Thoracic aorta (tissue), 2 donors: ENCODE measurements at places on chromosomes 12 and 14.

GRCh38 chr14:76901171-76902055 is 75.2 kb downstream of the LRRC74A start:
- no peak for DNase-seq

GRCh38 chr12:54463484-54463883 is 9.9 kb downstream of the GTSF1 start:
- no peak for DNase-seq

GRCh38 chr14:75301666-75302325 is 23.2 kb downstream of the FOS start:
- no peak for DNase-seq

DNA sequence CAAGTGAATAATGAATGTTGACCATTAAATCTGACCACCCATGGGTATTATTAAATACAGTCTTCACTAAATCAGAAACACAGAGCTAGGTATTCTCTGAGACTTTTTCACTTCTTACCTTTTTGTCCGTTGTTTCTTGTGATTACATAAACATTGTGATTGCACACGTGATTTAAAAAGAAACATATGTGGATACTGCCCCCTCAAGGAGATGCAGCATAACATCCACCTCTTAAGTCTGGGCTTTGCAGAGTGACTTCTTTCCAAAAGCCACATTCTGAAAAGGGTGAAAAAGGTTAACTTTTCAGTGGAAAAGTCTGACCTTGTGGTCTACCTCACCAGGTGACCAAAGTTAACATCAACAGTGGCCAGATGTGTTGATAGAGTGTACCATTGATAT is 185.5 kb upstream of the FAR2 start:
- no peak for DNase-seq

DNA sequence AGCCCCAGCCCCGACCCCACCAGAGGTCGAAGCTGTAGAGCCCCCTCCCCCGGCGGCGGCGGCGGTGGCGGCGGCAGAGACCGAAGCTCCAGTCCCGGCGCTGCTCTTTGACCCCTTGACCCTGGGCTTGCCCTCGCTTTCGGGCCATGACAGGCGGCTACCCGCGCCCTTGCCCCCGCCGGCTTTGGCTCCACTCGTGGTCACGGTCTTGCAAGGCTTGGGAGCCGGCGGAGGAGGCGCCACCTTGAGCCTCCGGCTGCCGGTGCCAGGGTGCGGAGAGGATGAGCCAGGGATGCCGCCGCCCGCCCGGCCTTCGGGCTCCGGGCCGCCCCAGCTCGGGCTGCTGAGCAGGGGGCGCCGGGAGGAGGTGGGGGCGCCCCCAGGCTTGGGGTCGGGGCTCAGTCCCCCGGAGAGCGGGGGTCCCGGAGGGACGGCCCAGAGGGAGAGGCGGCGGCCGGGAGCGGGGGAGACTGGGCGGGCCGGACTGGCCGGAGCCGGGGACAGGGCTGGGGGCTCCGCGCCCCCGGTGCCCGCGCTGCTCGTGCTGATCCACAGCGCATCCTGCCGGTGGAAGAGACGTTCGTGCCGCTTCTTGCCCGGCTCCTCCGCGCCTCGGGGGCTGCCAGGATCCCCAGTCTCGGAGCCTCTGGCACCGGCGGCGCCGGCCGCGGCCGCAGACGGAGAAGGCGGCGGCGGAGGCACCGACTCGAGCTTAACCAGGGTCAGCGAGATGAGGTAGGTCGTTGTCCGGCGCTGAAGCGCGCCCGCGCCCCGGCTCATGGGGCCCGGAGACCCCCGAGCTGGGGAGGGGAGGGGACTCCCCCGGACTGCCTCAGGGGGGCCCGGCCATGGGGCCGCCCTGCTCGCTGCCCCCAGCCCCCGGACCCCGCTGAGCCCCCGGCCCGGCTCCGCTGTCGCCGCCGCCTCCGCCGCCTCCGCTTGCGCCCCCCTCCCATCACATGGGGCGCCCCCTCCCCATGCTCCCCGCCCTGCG is 778 bp downstream of the AGAP2 start:
- no peak for DNase-seq

DNA sequence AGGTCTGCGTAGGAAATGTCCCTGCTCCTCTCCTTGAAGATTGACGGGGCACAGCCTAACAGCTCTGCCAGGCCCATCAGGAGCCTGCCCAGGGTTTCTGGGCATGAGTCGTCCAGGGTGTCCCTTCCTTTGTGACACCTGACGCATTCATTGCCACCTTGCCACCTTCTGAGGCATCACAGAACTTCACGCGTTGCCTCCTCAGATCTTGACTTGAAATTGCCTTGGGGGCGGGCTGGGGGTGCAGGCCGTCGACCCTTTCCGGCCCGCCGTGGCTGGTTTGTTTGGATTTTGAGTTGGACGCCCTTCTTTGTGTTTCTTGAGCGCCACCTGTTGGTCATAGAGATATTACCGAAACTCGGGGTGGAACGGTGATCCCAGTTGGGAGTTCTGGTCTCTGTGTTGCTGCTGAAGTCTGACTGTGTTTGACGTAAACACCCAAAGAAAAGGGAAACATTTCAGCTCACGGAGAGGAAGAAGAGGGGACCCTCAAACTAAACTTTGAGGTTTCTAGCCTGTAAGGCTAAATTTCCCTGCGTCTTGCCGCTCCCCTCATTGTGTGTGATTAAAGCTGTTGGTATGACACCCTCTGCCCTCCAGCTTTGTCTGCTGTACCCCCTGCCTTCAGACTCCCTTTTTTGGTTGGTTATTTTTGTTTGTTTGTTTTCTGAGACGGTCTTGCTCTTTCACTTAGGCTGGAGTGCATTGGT is 44.6 kb downstream of the MLXIP start:
- DNase-seq: peak; percentile 40

- no peak for DNase-seq
Observed at GRCh38 chr14:106210650-106211049, 684.3 kb downstream of the TMEM121 start.

GRCh38 chr12:14007639-14008038 is 26.2 kb upstream of the GRIN2B start:
- DNase-seq: no peak

GRCh38 chr14:101250336-101250947 is 310.9 kb upstream of the DIO3 start:
- no peak for DNase-seq

GRCh38 chr12:107488666-107489065 is 196.9 kb upstream of the PWP1 start:
- no peak for DNase-seq

DNA sequence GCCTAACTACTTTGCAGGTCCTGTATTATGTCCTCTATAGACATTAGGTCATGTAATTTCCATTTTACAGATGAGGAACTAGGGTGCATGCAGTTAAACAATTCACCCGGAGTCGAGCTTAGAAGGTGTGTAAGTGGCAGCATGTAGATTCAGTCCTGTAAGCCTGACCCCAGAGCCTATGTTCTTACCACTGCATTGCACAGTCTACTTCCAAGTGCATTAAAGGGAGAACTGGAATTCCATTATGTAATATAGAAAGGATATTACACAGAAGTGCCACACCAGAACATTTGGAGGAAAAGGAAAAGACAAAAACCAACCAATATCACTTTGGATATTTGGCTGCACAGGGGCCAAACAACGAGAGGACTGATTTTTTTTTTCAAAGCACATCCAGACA is 1.2 kb downstream of the GLT8D2 start:
- no peak for DNase-seq

DNA sequence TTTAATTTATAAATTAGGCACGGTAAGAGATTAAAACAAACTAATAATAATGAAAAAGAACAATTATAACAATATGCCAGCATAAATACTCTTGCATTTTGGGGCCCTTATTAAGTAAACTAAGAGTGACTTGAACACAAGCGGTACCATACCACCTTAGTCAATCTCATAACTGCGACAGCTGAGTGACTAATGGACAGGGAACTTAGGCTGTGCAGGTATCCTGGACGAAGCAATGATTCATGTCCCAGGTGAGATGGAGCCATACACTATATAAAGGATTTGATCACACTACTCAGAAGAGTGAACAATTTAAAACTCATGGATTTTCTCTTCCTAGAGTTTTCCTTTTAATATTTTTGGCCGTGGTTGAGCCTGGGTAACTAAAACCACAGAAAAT is 4.3 kb downstream of the KLRC4 start:
- DNase-seq: no peak

- DNase-seq: no peak
Observed at GRCh38 chr12:108146035-108146893, 17.2 kb downstream of the WSCD2 start.

GRCh38 chr12:8069582-8069981 is 3.4 kb upstream of the C3AR1 start:
- no peak for DNase-seq

- DNase-seq: no peak
Observed at GRCh38 chr12:131242741-131243496, 289.2 kb downstream of the ADGRD1 start.

GRCh38 chr14:70595443-70596185 is 4.8 kb downstream of the MED6 start:
- no peak for DNase-seq

GRCh38 chr12:85713373-85713772 is 122.8 kb downstream of the RASSF9 start:
- DNase-seq: no peak

DNA sequence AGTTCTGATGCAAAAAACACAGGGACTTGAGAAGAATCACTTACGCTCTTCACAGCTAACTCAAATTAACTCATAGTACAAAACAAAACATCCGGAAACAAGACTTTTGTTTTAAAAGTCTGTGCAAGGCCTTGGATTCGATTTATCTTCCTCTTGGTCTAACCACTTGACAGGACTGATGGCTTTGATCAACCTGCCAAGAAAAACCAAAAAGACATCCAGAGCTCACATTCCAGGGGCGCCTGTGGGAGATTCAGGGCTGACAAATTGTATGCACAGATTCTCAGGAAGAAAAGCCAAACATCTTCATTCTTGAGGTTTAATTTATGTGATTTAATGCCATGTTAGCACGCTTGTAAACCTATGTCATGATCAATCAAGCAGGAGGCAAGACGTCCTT is 129.1 kb upstream of the TMCC3 start:
- DNase-seq: no peak

- DNase-seq: no peak
Observed at GRCh38 chr12:119375075-119375882, 40.8 kb downstream of the CCDC60 start.

GRCh38 chr14:68190032-68190431 is 370.5 kb downstream of the RAD51B start:
- no peak for DNase-seq

DNA sequence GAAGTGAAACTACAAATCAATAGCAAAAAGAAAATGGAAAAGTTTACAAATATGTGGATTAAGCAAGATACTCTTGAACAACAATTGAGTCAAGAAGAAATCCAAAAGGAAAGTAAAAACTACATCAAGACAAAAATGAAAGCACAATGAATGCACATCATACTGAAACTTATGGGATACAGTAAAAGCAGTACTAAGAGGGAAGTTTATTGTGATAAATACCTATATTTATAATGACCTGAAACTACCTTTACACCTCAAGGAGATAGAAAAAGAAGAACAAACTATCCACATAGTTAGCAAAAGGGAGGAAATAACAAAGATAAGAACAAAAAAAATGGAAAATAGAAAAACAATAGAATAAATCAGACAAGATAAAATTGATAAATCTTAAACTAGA is 375.0 kb downstream of the TRHDE start:
- no peak for DNase-seq

GRCh38 chr14:59026081-59026480 is 162.4 kb upstream of the DAAM1 start:
- no peak for DNase-seq

DNA sequence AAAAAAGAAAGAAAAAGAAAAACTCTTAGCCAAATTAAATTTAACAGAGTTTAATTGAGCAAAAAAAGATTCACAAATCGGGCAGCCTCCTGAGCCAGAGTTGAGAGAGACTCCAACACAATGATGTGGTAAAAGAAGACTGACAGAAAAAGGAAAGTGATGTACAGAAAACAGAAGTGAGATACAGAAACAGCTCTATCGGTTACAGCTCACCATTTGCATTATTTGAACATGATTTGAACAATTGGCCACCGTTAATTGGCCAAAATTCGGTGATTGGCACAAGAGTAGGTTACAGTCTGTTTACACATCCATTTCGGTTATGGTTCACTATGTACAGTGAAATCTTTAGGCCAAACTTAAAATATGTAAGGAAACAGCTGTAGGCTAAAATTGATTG is 117.7 kb downstream of the SPTSSA start:
- DNase-seq: no peak

DNA sequence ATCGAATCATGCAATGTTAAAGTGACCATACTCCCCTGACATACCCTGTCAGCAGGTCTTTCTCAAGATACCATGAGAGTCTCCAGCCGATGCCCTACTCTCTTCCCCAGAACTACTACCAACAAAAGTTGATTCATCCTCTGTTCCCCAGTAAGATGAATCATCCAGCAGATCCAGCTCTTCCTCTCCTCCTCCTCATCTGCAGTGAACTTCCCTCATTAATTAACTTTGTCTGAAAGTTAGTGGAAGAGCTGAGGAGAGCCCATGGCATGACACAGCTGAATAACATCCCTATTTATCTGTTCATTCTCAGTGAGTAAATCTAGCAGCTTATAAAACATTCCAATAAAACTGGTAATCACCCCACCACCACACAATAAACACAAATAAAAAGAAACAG is 213.4 kb downstream of the EGLN3 start:
- DNase-seq: no peak

DNA sequence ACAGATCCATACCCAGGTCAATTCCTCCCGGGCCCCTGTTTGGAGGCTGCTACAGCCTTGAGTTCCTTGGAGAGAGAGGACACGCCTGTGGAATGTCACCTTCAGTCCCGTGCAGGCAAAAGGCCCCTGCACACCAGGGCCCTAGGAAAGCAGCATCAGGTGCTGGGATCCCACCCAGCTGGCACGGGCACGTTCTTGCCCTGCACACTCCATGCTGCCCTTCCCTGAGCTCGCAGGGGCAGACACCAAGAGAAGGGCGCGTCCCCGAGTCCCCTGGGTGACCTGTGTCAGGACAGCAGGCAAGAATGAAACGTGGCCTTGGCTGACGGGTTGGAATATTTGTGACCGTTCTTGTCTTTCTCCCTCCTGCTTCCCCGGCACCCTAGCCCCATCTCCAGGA is 67.7 kb downstream of the TSPAN11 start:
- DNase-seq: no peak

DNA sequence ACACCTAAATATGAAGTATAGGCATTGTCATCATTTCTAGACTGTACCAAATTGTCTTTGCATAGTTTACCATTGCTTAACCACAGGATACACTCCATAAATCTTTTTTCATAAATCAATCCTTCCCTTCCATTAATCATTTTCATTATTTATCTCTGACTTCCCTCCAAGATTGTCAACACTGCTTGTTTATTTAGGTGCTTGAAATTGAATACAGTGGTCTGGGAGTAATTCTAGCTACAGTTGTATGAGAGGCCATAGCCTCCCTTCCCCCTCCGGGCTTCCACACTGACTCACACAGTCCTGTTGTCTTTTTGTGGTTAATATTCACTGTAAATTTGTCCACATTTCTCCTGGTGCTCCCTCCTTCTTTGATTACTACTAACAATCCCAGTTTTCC is 114.2 kb upstream of the ARID2 start:
- no peak for DNase-seq

GRCh38 chr12:119381471-119382235 is 47.1 kb downstream of the CCDC60 start:
- no peak for DNase-seq

GRCh38 chr14:25247609-25248008 is 197.7 kb upstream of the STXBP6 start:
- DNase-seq: no peak
